ENCODE measurements at places on chromosomes 4 and X.

DNA sequence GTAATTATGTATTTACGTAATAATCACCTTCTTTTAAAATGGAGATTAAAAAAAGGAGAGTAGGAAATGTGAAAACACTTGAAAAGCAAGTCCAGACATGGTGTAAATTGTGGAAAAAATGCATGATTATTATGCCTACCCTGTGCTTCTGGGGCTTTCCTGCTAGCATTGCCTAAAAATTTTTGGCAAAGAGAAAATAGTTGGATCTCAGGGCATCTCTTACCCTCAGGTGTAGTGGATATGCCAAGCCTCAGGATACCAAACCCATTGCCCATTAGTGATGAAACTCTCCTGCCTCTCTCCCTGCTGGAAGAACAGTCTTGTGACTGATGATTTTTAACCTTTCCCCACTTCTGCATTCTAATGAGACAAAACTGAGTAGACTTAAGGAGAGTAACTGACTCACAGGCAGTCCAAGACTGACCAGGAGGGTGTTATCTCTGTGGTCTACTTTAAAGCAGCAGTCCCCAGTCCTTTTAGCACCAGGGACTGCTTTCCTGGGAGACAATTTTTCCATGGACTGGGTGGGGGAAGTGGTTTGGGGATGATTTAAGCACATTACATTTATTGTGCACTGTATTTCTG is 174.6 kb downstream of the ZNF330 start:
- DNase-seq, result peak; percentile 16

DNA sequence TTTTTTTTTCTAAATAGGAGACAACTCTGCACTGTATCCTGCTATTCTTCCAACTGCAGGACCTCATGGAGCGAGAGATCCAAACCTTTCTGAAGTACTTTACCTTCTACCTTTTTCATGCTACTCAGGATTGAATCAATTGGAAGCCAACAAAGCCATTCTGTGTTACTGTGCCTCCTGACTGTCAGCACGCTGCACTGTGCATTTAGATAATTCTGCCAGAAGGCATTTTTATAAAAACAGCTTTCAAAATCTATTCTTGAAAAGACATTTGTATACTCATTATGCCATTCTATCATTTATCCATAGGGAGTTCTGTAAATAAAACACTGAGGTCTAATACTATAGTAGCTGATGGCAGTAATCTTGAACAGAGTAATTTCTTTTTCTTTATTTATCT is 142.8 kb downstream of the SLIT2 start:
- DNase-seq, result no peak

DNA sequence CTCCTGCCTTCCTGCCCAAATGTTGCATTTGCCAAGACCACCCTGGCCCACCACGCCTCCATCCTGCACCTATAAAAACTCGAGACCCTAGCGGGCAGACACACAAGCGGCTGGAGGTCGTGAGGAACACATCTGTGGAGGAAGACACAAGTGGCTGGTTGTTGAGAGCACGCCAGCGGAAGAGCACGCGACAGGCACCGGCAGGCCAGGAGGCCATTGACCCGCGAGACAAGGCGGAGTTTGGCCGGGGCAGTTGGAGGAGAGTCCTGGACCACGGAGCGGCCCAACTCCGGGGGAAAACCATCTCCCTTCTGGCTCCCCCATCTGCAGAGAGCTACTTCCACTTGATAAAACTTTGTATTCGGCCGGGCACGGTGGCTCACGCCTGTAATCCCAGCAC is 115.2 kb upstream of the AGA start:
- no peak for DNase-seq

DNA sequence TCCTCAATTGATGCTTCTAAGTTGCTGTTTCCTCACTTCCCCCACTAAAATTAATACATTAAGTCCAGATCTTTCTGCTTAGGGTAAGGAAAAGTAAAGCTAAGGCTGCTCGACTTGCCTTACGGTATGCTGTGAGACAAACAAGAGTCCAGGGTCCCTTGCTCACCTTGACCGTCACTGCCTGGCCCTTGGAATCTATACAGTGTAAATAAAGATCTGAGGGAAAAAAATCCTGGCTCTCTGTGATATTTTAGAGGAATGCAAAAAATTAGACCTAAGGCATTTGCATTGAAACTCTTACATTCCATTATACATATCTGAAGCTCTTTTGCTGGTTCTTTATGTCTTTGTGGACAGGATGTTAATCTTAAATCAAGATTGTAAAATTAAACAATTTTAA is 129.6 kb upstream of the HCCS start:
- DNase-seq, result peak; percentile 14

DNA sequence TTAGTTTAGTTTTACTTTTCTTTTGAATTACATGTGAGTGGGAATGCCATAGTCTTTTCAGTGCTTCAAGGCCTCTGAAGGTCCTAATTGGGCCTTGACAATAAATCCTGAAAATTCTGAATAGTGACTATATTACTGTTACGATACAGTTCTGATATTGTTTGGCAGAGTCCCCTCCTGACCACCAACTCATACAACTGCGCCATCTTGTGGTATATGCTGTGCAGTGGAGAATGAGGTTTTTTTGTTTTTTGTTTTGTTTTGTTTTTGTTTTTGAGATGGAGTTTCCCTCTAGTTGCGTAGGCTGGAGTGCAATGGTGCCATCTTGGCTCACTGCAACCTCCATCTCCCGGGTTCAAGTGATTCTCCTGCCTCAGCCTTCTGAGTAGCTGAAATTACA is 56.6 kb upstream of the CHRDL1 start:
- peak; percentile 21 for DNase-seq

DNA sequence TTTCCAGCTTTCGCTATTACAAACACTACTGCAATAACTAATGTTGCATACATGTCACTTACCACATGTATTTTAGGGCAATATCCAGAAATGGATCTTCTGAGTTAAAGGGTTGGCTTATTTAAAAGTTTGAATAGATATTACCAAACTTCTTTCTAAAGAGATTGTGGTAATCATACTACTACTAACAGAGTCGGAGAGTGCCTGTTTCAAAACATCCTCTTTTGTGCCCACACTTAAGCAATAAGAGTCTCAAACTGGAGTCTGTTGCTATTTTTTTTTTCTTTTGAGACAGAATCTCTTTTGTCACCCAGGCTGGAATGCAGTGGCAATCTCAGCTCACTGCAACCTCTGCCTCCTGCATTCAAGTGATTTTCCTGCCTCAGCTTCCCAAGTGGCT is 35.8 kb downstream of the FGFBP1 start:
- no peak for DNase-seq

DNA sequence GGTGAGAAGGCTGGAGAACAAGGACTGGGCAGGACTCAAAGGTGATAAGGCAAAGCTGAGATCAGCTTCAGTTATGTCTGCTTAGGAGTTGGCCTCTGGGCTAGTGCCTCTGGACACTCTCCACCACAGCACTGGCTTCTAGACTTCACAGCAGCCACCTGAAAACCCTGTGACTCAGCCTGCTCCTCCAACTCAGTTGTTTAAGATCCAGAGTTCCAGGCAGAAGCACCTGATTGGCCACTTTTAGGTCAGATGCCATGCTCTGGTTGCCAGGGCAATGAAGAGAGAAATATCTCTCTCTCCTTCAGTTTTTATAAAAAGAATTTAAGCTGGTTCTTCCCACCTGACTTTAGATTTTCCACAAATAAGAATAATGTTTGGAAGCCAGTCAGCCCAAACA is 47.9 kb upstream of the BLTP1 start:
- no peak for DNase-seq

DNA sequence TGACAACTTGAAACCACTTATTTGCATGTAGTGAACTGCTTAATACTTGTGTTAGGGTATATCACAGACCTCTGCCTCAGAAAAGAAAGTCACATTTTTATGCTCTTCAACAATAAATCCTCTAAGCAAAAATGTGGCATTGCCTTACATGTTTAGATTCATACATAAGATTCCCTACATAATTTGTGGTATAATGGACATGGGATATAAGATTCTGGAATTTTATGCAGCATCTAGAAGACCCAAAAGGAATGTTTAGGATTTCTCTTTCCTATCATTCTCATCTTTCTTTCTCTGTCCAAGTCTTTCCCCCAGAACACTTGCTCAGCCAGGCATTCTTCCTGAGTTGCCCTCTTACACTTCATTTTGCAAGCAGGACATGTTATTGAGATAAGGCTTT is 37.7 kb upstream of the TET2 start:
- DNase-seq, result no peak

- DNase-seq, result no peak
Measured at GRCh38 chrX:11535156-11535919, 130.4 kb downstream of the ARHGAP6 start.

- no peak for DNase-seq
Measured at GRCh38 chr4:23900636-23901035, 10.8 kb upstream of the PPARGC1A start.

DNA sequence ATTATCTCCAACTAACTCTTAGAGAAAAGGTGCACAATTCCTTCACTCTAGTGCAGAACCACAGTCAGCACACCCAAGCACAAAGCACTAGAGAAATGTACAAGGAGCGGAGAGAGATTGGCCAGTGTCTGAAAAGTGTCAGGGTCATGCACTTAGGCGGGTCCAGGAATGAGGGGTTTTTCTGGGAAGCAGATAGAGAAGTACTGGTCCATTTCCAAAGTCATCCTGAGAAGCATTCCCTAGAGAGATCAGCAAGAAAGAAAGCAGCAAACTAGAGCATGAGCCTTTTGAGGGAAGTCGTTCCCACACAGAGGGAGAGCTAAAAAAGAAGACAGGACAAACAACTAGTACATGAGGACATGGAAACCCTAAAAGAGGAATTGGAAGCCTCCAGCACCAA is 168.1 kb upstream of the MAP3K15 start:
- no peak for DNase-seq

DNA sequence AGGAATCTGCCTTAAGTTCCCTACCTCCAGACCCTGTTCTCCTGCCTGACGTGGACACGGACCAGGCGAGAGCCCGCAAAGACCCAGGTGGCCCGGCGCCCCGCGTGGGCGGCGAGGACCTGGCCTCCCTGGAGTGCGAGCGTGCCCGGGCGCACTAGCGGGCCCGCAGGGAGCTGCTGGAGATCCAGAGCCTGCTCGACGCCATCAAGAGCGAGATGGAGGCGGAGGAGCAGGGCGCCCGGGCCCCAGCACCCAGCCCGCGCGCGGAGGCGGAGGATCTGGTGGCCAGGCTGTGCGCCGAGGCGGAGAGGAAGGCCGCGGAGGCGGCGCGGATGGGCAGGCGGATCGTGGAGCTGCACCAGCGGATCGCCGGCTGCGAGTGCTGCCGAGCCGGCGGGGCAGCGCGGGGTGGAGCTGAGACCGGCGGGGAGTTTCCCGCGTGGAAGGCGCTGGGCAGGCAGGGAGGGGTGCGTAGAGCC is 18.2 kb downstream of the MRFAP1 start:
- DNase-seq, result peak; percentile 54

GRCh38 chr4:95516528-95517017 is 32.2 kb downstream of the UNC5C start:
- peak; percentile 13 for DNase-seq

DNA sequence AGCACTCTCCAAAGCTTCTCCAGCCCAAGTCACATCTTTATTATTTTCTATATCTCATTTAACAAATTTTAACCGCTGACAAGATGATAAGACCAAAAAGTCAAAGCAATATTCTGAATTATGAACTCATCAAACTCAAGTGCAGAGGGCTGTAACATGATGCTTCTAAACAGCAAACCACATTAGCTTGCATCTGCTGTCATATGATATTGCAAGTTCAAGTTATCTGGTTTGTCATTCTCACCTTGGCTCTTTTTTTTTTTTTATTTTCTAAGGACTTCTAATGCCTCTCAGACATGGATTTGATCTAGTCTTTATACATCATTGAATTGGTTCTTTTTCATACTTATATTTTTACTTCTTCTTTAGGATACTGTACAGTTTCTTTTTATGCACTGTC is 93.4 kb downstream of the SLC10A7 start:
- DNase-seq, result peak; percentile 55

DNA sequence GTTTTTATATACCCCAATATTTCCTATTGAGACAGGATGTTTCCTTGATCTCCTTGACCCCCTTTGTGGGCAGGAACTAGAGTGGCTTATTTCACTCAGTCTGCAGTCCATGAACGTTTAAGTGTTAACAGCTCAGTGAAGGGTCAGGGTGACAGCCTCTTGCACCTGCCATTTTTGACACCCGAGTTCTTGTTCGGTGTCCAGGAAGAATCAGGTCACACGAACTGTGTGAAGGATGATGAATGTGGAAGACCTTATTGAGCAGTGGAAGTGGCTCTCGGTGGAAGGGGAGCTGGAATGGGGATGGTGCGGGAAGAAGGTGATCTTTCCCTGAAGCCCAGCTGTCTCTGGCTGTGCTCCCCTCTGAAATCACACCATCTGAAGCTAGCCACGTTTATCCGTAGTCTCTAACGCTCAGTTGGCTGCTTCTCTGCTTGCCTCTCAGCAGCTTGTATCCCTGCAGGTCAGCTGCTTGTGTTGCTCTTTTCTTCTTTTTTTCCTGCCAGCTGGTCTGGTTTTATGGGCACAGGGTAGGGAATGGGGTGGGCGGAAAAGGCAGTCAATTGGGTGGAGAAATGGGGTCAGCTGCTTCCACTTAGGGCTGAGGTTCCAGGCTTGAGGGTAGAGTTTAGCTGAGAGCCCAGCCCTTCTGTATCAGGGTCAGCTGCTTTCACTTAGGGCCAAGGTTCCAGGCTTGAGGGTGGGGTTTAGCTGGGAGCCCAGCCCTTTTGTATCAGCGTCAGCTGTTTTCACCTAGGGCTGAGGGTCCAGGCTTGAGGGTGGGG is 29.0 kb upstream of the CCNG2 start:
- DNase-seq, result no peak

- no peak for DNase-seq
Measured at GRCh38 chrX:132428896-132429295, 59.9 kb downstream of the MBNL3 start.

DNA sequence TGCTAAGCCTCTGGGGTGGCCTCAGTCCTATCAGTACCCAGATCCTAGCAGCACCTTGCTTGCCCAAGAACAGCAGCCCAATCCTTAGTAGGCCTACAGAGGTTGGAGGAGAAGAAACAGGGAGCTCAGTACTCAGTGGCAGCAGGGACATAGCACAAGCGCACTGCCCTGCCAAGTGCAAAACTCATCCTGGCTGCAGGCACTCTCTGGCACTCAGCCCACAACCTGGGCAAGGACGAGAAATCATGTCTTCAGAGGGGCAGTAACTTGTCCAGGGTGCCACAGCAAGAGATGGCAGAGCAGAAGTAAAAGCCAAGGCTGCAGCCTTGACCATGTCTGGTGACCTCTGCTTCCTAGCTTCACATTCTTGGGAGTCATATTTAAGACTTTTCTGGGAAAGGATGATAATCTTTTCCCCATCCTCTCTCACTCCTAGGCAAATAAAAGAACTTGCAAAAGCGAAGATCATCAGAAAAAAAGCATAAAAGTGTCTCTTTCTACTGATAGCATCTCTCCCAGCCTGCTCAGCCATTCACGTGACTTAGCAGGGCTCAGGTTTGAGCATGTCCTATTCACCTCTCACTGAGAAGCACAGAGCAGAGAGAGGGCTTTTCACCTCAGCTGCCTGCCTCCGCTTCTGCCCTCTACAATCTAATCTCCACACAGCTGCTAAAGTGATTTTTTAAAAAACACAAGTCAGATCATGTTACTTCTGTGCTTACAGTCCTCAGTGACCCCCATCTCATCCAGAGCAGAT is 37.2 kb upstream of the MAGEA4 start:
- DNase-seq, result no peak

- peak; percentile 43 for DNase-seq
Measured at GRCh38 chr4:150363721-150364688, 217.9 kb upstream of the MAB21L2 start.
